ENCODE measurements at places on chromosomes 12 and 14.

DNA sequence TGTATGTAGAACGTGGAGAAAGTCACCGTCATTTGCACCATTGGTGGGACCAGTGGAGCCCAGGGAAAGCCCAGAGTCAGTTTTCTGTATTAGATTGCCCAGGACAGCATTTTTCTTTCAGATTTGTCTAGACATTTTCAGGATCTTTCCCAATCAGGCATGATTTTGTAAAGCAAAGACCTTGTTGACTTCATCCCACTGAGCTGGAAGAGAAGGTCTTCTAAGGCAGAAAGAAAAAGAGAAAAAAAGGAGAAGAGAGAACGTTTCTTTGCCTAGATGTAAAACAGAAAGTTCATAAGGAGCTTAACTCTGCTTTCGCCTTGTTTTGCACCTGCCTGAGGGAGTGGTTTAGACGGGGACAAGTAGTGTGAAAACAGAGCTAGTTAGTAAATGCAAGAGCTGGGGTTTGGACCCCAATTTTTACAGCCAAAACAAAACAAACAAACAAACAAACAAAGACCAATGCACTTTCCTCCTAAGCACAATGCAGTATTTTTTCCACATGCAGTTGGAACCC lies 273.1 kb downstream of the ZFP36L1 start:
- DNase-seq: no peak

- DNase-seq: no peak
Measured at GRCh38 chr12:86658303-86658702, 402.1 kb upstream of the MGAT4C start.

- DNase-seq: no peak
Measured at GRCh38 chr14:94880106-94880505, 110.2 kb upstream of the GSC start.

- peak; percentile 24 for DNase-seq
Measured at GRCh38 chr12:98743362-98743953, 98.4 kb downstream of the APAF1 start.

DNA sequence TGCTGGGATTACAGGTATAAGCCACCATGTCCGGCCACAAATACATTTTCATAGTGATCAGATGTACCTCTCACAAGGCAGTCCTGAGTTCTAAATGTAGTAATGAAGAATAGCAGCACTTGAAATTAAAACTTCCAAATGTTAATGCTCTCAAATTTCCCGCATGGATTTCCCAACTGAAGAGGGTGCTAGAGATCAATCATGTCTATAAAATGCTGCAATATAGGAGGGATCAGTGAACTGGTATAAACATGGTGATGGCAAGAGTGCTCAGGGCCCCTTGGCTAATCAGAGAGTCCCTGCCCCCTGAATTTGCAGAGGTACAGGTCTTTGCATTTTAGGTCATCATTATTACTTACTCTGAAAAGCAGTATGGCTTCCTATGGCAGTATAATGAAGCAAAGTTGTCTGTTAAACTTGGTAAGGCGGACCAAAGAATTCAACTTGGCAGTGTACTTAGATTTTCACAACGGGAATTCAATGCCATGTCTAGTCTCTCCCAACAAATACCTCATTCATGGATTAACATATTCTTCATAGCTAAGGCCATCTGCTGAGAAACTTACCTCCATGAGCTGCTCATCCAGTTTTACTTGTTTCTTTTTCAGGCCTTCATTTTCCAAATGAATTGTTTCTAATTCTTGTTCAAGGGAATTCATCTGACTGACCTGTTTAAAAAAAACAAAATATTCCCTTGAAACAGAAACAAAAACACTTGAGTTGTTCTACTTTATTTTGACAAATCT lies 67.0 kb upstream of the SAV1 start:
- DNase-seq: no peak

GRCh38 chr12:53182903-53183302 lies 2.2 kb upstream of the CSAD start:
- DNase-seq: no peak

- DNase-seq: no peak
Measured at GRCh38 chr14:94113490-94113889, 3.0 kb downstream of the IFI27 start.

DNA sequence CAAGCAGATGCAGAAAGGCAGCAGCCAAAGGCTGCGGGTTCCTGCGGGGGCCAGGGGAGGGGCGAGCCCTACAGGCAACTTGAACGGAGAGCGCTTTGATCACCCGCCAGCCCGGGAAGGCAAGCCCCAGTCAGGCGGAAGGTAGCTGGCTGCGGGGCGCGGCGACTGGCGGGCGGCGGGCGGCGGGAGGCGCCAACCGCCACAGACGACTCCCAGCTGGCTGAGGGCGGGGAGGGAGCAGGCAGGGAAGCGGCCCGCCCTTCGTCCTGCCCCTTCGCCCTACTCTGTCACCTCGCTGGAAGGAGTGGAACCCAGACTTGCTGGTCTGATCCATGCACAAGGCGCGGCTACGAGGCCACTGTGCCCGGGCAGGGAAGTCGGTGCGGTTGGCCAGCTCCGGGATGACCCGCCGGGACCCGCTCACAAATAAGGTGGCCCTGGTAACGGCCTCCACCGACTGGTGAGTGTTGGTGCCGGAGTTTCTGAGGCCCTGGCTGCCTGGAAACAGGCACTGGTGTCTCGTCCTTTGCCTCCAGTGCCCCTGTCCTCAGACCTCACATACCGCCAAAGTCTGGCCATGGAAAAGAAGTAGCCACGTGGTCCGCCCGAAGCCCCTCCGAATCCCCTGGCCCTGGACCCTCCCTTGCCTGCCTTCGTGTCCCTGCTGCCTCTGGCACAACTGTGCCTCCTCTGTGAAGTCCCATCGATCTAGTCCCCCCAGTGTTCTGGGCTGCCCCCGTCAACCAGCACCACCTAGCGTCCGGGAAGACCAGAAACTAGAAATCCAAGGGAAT lies 15.4 kb upstream of the CARMIL3 start:
- peak; percentile 67 for DNase-seq

DNA sequence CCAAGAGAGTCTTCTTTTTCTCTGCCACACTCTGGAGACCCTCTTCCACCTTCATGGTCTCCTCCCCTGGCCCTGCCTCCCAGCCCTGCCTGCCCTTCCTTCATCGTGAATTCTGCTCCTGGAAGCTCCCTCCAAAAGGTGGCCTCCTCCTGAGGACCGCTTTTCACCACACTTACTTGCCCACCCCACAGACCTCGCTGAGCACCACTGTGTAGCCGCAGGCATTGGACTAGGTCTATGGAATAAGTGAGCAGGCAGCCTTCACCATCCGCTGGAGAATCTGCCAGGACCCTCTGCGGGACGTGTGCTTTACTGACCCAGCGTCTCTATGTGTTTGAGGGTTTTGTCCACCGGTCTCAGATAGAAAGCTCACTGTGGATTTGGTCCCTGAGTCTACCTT lies 9.7 kb upstream of the KRT5 start:
- DNase-seq: no peak

DNA sequence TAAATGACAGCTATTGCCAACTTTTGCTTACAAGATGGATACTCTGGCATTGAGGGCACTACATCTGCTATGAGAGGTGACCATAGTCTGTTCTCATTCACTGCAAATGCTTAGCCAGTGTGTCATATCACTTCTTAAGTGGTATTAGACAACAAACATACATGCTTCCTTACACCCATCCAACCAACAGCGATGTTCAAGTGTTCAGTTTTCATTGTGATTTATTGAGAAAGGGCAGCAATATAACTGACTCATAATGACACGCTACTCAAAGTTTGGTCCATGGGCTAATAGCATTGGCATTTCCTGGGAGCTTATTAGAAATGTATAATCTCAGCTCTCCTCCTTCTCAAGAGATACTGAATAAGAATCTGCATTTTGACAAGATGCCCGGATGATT lies 181.7 kb downstream of the NPAS3 start:
- DNase-seq: no peak
